ENCODE measurements at places on chromosomes 16 and 17.

- DNase-seq = no peak
Measured at GRCh38 chr17:20961586-20961985, 81.2 kb downstream of the USP22 start.

DNA sequence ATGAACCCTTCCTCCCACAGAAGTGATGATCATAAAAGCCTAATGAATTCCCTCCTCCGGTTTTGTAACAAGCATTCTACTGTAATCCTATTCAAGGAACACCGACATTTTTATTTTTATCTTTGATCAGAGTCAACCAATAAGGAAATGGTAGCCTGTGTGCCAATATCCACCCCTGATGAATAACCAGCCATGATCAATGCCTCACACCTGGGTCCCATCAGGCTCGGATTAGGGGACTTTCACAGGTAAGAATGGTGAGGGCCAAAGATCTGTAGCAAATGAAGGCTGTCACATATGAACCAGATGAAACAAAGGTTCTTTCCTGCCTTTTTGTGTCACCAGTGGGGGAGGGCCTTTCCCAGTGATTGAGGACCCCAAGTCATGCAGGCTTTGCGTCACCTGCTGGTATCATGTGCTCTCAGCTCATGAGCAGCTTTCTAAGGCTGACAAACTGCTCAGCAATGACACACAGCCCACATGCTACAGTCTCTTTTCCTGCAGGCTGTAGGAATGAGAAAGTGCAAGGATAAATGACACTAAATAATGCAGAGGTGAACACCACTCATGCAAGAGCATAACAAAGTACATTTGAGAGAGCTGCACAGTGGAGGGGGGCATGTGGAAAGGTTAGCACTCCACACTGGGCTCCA lies 34.9 kb downstream of the TOM1L2 start:
- DNase-seq = no peak

- no peak for DNase-seq
Measured at GRCh38 chr16:27251541-27252205, 16.9 kb downstream of the NSMCE1 start.

DNA sequence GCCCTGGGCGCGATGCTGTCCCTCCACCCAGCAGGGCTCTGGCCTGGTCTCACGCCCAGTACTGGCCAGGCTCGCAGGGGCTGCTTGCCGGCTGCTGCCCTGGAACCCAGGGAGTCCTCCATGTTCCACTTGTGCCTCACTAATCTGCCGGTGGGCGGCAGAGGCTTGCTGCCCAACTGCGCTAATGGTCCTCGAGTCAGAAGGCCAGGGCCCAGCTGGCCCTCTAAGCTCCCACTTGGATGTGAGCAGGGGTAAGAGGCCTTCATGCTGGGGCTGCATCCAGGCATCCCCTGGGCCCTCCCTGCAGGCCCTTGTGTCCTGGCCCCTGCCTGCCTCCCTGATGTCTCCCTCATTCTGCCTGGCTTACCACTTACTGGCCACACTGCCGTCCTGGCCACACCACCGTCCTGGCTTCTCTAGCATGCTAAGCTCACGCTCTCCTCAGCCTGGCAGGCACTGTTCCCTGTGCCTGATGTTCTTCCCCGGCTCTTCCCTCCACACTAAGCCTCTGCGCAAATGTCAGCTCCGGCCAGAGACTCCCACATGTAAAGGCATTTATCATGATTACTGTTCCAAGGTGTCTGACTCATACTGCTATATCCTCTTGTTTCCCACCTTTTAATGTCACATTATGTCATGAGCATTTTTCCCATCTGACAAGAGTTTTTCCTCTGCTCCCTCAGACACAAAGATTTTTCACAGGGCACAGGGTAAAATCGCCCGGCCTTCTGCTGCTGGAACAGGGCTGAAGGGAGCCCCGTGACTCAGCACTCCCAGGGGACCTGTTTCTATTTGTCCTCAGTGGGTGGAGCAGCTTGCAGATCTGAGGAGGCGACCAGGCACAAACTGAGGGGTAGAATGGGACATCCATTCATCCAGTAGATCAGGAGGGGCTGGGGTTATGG lies 15.9 kb downstream of the B9D1 start:
- no peak for DNase-seq

GRCh38 chr16:88502371-88502770 lies 49.3 kb downstream of the ZFPM1 start:
- DNase-seq = no peak

GRCh38 chr17:75049706-75050105 lies 2.7 kb downstream of the KCTD2 start:
- DNase-seq = no peak

DNA sequence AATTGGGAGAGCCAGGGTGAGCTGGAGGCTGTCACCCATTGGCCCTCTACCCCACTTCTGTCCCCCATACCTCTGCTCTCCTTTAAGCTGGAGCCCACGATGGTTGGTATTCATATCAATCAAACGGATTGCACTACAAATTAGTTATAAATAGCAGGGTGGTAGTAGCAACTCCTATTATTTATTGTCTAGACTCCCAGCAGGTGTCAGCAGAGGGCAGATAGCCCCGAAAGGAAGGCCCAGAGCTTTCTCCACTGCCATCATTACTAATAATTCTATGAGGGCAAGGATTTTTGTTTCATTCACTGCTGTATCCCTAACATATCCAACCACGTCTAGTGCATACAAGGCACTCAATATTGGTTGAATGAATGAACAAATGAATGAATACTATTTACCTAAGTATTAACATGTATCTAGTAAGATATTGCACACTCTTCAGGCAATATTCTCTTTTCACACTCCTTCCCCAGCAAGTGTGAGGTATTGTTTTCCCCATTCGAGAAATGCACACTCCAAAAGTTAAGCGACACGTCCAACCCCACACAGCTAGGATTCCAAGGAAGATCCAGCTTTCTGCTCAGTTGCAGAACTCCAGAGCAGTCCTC lies 6.3 kb downstream of the C17orf50 start:
- no peak for DNase-seq

- DNase-seq = no peak
Measured at GRCh38 chr16:30663820-30664219, 5.6 kb downstream of the FBRS start.

DNA sequence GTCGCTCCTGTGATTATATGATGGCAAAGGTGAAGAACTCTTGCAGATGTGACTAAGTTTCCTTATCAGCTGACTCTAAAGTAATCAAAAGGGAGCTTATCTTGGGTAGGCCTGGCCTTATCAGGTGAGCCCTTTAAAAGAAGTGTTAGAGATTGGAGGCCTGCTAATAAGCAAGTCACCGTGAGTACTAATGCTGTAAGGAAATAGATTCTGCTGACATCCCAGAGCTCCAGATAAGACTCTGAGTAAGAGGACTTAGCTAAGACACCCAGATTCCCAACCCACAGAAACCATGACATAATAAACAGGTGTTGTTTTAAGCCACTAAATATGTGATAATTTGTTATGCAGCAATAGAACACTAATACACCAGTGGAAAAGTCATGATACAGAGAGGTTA lies 99.9 kb upstream of the FAM20A start:
- no peak for DNase-seq

GRCh38 chr17:21194226-21194625 lies 19.7 kb downstream of the TMEM11 start:
- no peak for DNase-seq

- no peak for DNase-seq
Measured at GRCh38 chr17:82050152-82050760, 1.4 kb downstream of the RFNG start.

GRCh38 chr16:3036726-3037315 lies at the start of gene BICDL2:
Gene BICDL2, minus strand, starts transcription at chr16:3036944. Its CDS starts 1,448 bp downstream, at chr16:3035496.
- no peak for DNase-seq

GRCh38 chr16:27211026-27211425 lies 7.7 kb downstream of the KDM8 start:
- DNase-seq = no peak

DNA sequence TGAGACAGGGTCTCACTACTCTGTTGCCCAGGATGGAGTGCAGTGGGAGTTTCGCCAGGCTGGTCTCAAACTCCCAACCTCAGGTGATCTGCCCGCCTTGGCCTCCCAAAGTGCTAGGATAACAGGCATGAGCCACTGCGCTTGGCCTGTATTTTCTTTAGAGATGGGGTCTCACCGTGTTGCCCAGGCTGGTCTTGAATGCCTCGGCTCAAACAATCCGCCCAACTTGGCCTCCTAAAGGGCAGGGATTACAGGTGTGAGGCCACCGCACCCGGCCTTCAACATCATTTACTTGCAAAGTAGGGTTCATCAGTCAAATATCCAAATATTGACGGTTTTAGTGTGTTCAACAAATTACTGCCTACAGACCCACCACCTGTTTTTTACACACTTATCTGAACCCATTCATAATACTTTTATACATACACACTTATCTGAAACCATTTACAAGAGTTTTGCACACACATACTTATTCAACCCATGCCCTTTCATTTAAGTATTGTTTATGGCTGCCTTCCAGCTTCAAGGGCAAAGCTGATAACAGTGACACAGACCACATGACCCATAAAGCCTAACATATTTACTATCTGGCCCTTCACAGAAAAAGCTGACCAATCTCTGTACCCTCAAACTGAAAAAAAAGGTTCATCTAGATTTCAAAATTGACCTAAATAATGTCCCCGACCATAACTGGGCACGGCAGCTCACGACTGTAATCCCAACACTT lies 11.9 kb downstream of the TMEM170A start:
- DNase-seq = no peak

DNA sequence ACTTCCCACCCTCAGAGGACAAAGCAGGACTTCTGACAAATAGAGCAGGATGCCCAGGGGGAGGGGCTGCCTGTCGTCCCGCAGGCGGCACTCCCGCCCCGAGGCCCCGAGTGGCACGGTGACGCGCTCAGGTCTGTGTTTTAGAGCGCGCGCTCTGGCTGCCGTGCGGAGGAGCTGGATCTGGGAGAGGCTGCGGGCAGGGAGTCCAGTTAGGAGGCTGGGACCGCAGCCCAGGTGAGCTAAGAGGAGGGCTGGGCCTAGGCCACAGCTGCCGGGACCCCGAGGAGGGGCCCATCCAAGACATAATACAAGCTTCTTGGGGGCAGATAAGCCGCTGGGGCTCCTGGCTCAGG lies 6.4 kb downstream of the DOC2A start:
- DNase-seq = no peak

GRCh38 chr16:24696699-24697098 lies 32.8 kb upstream of the TNRC6A start:
- DNase-seq = no peak
